ENCODE measurements at places on chromosomes 5 and 9.

DNA sequence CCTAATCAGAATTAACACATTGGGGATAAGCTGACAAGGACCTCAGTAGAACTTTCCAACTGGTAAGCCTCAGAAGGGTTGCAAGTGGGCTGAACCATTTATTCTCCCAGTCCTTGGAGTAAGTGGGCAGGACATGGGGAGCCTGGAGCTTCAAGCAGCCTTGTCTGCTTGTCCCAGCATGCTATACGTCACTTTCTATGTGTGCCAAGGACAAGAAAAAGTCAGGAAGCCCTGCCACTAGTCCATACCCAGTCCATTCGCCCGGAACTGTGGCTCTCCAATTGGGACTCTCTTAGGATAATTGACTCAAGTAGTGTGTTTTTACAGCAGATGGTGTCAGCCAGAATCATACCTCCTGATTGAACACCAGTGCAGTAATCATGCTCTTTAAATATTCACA is 62.6 kb upstream of the FRRS1L start:
- DNase-seq: no peak

DNA sequence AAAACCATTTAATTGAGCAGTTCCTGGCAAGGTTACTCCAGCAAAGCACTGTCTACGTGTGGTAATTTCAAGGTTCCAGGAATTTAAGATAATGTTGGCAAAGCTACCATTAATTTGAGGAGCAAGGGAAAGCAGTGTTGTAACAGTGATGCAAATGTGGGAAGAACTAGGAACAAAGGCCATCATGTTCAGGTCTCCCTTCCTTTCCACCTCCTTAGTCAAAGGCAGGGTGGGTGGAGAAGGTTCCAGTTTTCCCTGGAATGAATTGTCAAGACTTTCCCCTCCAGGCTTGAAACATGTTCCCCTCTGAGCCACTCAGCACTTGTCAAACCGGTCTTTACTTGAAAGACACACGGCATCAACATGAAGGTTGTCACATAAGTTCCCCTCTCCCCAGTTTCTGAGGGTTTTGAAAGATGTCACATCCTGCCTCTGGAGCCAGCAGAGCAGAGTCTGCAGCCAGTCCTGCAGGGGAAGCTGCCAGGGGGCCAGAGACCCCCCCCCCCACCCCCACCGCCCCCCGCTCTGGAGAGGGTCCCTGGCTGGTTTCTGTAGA is 226.0 kb downstream of the GAS1 start:
- no peak for DNase-seq

GRCh38 chr9:95891067-95891671 is 15.7 kb downstream of the ERCC6L2 start:
- DNase-seq: no peak

DNA sequence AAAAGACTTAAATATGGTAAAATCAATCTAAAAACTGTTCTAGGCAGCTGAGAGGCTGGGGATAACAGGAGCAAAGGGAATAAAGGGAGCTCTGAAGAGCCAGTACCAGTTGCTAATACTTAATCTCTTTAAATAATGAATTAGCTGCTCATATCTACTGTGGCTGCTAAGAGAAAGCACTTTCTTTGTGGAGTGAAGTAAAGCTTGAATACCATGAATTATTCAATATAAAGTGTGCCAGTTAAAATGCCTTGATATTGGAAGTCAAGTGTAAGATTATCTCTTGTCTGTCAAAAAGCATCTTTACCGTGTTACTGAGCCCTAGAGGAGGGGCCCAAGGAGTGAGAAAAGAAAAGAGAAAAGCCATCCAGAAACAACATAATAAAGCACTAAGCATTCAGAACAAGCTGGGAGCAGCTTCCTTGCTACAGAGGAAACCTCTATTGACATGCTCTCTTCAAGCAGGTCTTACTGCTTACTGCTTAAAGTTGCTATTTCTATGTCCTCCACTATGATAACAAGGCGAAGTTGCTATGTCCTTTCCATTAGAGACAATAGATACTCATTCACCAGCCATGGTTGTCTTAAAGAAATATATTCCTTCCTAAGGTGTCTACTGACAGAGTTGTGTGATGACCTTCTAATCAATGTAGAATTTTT is 297.4 kb downstream of the CETN3 start:
- no peak for DNase-seq

- DNase-seq: no peak
These were observed 10.5 kb downstream of the ARSK start for GRCh38 chr5:95565280-95565920.

- DNase-seq: no peak
These were observed 9.3 kb downstream of the FPGS start for GRCh38 chr9:127812011-127812410.

DNA sequence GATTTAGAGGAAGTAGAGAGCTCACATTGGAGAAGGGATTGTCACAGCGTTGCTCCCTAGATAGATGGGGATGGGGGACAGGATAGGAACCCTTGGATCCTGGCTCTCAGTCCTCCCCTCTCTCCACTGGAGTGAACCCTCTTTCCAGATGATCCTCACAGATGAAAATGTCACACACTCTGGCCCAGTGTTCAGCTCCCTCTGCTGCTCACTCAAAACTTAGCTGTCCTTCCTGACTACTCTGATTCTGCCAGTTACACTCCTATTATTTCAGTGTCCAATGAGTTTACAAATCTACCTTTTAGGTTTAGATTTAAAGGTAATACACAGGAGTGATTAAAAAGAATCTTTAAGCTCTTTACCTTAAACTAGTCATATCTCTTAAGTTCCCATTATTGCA is 5.8 kb upstream of the SPINK7 start:
- DNase-seq: no peak

- no peak for DNase-seq
These were observed 41.6 kb downstream of the LPAR1 start for GRCh38 chr9:110996436-110997220.

- no peak for DNase-seq
These were observed 128.0 kb downstream of the SLC1A3 start for GRCh38 chr5:36734422-36734821.

Measured in T-helper 17 cell (primary cell).